ENCODE measurements at places on chromosomes 11 and 22.

- no peak for DNase-seq
Measured at GRCh38 chr11:44351898-44352498, 42.1 kb upstream of the ALX4 start.

DNA sequence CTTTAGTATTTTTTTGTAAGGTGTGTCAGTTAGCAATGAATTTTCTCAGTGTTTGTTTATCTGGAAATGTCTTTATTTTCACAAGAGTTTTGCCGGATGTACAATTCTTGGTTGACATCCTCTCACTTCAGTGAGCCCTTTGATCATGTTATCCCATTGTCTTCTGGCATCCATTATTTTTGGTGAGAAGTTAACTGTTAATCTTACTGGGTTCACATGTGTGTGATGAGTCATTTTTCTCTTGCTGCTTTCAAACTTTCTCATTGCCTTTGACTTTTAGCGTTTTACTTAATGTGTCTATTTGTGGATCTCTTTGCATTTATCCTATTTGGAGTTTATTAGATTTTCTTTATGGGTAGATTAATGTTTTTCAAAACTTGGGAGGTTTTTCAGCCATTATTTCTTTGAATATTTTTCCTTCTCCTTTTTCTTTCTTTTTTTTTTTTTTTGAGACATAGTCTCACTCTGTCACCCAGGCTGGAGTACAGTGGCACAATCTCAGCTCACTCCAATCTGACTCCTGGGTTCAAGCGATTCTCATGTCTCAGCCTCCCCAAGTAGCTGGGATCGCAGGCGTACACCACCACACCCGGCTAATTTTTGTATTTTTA lies 100.5 kb upstream of the RRM1 start:
- DNase-seq: no peak

- DNase-seq: no peak
Measured at GRCh38 chr22:46025973-46026898, 49.3 kb upstream of the WNT7B start.

- DNase-seq: no peak
Measured at GRCh38 chr11:25838918-25839625, 492.9 kb upstream of the ANO3 start.

DNA sequence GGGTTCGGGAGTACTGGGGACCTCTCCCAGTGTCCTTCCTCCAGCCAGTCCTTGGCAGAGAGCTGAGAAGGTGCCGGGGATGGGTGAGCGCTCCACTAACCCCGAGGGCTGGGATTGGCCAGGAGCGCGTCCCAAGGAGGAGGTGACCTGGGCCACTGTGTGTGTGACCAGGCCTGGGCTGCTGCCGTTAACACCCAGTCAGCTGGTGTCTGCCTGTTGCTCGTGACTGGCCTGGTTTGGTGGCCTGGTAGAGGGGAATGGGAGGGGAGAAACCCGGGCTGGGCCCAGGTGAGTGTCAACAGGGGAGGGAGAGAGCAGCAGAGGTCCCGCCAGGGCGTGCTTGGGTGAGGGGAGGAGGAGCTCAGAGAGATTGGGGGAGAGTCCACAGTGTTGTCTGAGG lies 29.9 kb upstream of the GRAMD4 start:
- no peak for DNase-seq

GRCh38 chr11:18939314-18939713 lies at the start of gene MRGPRX1:
TSS of gene MRGPRX1 (minus strand) at chr11:18939414. CDS start at chr11:18934784, 4,630 bp downstream.
- no peak for DNase-seq

- no peak for DNase-seq
Measured at GRCh38 chr22:23036684-23037428, 33.5 kb upstream of the GNAZ start.

GRCh38 chr11:27291954-27292636 lies 70.9 kb downstream of the CCDC34 start:
- DNase-seq: no peak

- DNase-seq: no peak
Measured at GRCh38 chr11:99893811-99894210, 793.3 kb upstream of the ARHGAP42 start.

All from stimulated activated CD8-positive, alpha-beta memory T cell treated with anti-CD3 and anti-CD28 coated beads, Interleukin-4, amount 100 ng/mL, for 4 hours (primary cell).